ENCODE measurements at places on chromosomes 2 and 18. TPM values are rescaled to one million over a fixed set of nuclear protein-coding genes. Genes with fewer than 3 reads are reported as not detected.

M1AP gene
- not detected for total RNA-seq

DNA sequence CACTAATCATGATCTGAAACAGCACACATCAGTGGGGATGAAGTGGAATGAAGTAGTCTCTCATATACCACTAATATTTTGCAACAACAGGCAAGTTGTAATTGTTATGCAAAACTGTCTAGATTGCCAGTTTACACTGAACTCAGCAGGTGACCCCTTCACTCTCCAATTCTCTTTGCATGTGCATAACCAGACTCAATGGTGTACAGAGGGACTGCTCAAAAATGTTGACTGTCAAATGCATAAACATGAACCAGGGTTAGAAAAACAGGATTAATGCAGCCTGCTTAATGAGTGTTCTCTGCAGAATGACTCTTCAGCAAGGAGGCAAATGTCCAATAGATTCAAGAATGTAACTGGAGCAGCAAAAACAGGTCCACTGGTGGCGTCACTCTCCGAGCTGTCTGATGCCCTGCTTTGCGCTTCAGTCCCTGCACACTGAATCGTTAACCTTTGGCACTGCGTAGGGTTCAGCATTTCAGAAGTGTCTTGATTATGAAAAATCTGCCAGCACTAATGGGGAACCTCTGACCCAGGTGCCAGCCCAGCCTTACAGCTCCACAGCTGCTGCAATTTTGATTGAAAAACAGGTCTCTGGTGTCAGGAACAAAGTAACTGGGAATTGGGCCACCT lies 209.3 kb downstream of the TDRD15 start:
- H3K27ac ChIP-seq, result no peak overlapping the region
- H3K36me3 ChIP-seq, result no peaks in the 10 kb centered on the region
- H3K4me3 ChIP-seq, result no peak overlapping the region
- DNase-seq, result no peak
- H3K4me1 ChIP-seq, result no peaks in the 10 kb centered on the region

KCNE4 gene
- 11.0 TPM for total RNA-seq

DNA sequence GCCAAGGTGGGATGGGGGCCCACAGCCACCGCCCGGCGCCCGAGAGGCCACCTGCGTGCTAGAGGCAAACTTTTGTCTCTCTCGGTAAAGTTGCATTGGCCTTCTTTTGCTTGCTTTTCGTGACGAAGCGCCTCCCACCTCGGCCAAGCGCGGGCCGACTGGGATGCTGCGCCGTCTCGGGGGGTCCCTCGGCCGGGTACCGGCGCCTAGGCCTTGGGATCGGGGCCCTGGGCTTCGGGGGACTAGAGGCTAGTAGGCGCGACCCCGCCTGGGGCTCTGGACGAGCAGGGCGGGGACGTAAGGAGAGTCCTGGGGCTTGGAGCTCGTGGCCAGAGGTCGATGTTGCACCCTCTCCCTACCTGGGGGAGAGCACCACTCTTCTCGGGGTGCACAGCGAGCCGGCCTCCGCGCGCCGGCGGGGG lies 545 bp downstream of the GLI2 start:
- no peaks in the 10 kb centered on the region for H3K27me3 ChIP-seq
- H3K27ac ChIP-seq, result peak overlapping the region; percentile 89
- no peaks in the 10 kb centered on the region for H3K36me3 ChIP-seq
- DNase-seq, result peak; percentile 23

DNA sequence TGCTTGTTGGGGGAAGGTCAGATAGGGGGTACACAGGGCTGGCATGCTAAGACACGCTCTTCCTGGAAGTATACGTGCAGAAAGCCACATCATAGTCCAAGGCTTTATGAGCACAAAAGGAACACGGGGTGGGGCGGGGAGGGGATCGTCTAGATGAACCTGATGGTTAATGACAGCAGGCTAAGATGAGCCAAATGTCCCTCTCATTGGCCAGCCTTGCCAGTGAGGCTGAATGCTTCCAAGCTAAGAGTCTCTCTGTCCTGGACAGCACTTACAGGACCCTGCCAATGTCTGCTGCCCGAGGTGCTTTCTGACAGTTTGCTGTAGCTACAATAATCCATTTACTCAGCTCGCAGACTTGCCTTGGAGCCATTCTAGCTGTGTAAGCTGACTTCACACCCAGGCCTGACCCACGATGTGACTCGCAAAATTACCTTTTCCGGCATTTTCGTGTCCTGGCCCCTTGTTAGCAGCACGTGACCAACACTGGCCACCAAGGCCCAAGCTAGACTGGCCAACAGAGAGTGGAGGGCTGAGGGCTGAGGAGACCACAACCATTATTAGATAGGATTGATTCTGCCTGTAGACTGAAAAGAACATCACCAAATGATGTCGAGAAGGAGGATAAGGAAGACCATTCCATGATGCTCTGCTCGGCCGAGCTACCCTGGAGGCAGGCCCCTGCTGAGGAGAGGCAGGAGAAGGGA lies 84.2 kb downstream of the MALT1 start:
- H3K27ac ChIP-seq, result no peak overlapping the region
- DNase-seq, result no peak
- H3K27me3 ChIP-seq, result no peaks in the 10 kb centered on the region
- no peaks in the 10 kb centered on the region for H3K36me3 ChIP-seq

MLPH gene
- 8.2 TPM for total RNA-seq

DNA sequence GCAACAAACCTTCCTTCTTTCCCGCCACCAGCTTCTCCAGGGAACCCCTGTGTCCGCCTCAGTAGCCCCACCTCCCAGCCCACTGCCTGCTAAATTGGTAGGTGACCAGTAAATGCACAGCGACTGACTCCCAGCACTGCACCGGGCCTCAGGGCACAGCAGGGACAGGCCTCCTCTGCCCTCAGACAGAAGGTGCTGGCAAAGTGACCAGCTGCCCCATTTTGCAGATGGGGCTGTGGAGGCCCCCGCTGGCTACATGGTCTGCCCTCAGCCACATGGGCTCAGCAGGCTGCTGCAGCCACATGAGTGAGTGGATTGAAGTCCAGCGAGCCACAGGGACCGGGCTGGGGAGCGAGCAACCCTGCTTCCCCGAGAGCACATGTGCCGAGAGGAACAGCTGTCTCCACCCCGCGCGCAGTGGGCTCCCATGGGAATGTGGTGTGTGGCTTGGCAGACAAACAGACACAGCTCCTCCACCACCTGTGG lies 7.8 kb upstream of the NPPC start:
- no peak overlapping the region for H3K4me3 ChIP-seq
- H3K27me3 ChIP-seq, result peaks cover 16% of the 10 kb centered on the region
- no peaks in the 10 kb centered on the region for H3K4me1 ChIP-seq

DNA sequence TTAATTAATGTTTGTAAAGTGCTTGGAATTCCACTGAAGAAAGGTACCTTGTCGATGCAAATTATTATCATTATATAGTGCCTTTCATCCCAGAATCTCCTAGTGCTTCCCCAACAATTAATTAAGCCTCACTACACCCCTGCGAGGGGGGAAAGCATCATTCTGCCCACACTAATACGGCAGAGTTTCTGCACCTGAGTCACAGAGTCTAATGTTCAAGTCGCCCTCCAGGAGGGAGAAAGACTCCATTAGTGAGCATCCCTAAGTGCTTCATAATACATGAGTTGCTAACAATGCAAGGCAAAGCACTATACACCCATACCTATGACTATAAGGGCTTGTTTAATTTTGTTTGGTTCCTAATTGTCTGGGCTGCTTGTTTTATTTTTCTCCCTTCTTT lies 25.4 kb upstream of the NRP2 start:
- DNase-seq, result no peak
- H3K27ac ChIP-seq, result no peak overlapping the region
- H3K4me3 ChIP-seq, result no peak overlapping the region
- no peaks in the 10 kb centered on the region for H3K36me3 ChIP-seq
- H3K4me1 ChIP-seq, result peaks cover 20% of the 10 kb centered on the region

- H3K27me3 ChIP-seq, result no peaks in the 10 kb centered on the region
- no peaks in the 10 kb centered on the region for H3K36me3 ChIP-seq
- no peak for DNase-seq
Observed at GRCh38 chr2:179031731-179032408, 18.1 kb downstream of the CCDC141 start.

DNA sequence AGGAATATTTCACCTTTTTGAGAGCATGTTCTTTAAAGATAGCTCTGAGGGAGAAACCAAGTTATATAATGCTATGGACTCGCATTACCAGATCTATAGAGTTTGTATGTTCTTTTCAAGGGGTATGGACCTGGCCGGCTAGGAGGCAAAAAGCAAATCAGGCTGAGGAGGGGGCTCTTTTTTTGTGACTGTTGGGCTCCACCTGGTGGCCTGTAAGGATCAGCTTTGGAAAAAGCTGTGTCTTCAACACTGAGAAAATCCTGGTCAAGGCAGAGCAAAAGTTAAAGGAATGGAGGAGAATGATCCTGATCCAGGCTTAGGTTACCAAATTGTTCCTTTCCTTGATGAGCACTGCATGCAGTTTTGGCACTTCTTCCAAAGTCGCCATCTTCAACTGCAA lies 180.5 kb downstream of the DIS3L2 start:
- H3K27me3 ChIP-seq, result no peaks in the 10 kb centered on the region
- DNase-seq, result peak; percentile 18
- H3K4me1 ChIP-seq, result peaks cover 2% of the 10 kb centered on the region
- H3K36me3 ChIP-seq, result no peaks in the 10 kb centered on the region

- DNase-seq, result no peak
- no peaks in the 10 kb centered on the region for H3K4me1 ChIP-seq
- no peaks in the 10 kb centered on the region for H3K36me3 ChIP-seq
- H3K4me3 ChIP-seq, result no peak overlapping the region
- H3K27me3 ChIP-seq, result no peaks in the 10 kb centered on the region
- no peak overlapping the region for H3K27ac ChIP-seq
Observed at GRCh38 chr2:70014959-70015358, 53.5 kb upstream of the ASPRV1 start.

CROCC2 gene
- total RNA-seq, result 0.51 TPM

- DNase-seq, result no peak
- peaks cover 3% of the 10 kb centered on the region for H3K4me1 ChIP-seq
- no peak overlapping the region for H3K27ac ChIP-seq
- no peak overlapping the region for H3K4me3 ChIP-seq
Observed at GRCh38 chr2:46866770-46867246, 48.8 kb downstream of the MCFD2 start.

GRCh38 chr2:127847931-127848330 lies 10.0 kb downstream of the POLR2D start:
- no peak overlapping the region for H3K4me3 ChIP-seq
- no peaks in the 10 kb centered on the region for H3K4me1 ChIP-seq
- no peaks in the 10 kb centered on the region for H3K27me3 ChIP-seq
- DNase-seq, result no peak

- no peaks in the 10 kb centered on the region for H3K36me3 ChIP-seq
- no peak overlapping the region for H3K27ac ChIP-seq
- no peaks in the 10 kb centered on the region for H3K4me1 ChIP-seq
- no peak for DNase-seq
Observed at GRCh38 chr18:47075098-47075883, 39.9 kb upstream of the ELOA2 start.

DNA sequence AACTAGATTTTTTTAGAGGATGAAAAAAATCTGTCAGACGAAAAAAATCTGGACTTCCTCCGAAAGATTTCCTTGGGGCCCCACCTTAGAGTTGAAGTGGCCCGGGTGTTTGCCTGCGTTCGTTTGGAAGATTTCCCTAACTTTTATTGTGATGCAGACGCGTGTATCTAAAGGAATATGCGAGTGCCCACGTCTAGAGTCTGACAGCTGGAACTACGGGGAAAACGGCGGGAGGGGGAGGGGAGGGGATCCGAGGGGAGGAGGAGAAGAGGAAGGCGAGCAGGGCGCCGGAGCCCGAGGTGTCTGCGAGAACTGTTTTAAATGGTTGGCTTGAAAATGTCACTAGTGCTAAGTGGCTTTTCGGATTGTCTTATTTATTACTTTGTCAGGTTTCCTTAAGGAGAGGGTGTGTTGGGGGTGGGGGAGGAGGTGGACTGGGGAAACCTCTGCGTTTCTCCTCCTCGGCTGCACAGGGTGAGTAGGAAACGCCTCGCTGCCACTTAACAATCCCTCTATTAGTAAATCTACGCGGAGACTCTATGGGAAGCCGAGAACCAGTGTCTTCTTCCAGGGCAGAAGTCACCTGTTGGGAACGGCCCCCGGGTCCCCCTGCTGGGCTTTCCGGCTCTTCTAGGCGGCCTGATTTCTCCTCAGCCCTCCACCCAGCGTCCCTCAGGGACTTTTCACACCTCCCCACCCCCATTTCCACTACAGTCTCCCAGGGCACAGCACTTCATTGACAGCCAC lies 2.4 kb upstream of the SP9 start:
- no peaks in the 10 kb centered on the region for H3K36me3 ChIP-seq
- H3K4me1 ChIP-seq, result no peaks in the 10 kb centered on the region
- H3K27ac ChIP-seq, result no peak overlapping the region
- no peak for DNase-seq

DNA sequence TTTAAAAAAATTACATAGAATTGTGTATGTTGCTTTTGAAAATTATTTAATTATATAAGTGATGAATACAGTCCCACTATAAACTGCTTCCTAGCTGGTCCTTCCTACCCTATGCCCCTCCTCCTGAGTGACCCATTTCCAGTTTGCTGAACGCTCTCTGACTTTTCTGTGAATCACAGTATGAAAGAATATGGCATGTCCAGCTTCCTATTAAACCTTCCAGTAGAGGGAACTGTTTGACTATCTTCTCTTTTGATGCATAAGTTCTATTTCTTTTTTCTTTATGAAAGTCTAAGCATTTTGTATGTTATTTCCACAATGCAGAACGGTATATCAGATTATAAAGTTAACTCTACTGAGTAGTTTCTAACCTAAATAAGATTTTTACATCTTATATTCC lies 41.3 kb downstream of the PSMG2 start:
- peaks cover 8% of the 10 kb centered on the region for H3K4me1 ChIP-seq
- no peak overlapping the region for H3K4me3 ChIP-seq
- DNase-seq, result peak; percentile 84
- no peak overlapping the region for H3K27ac ChIP-seq
- no peaks in the 10 kb centered on the region for H3K27me3 ChIP-seq

GRCh38 chr18:55912919-55913318 lies 324.9 kb upstream of the TCF4 start:
- no peak for DNase-seq
- no peak overlapping the region for H3K4me3 ChIP-seq
- H3K36me3 ChIP-seq, result no peaks in the 10 kb centered on the region
- peaks cover 2% of the 10 kb centered on the region for H3K4me1 ChIP-seq

BOK gene
- total RNA-seq, result 42.4 TPM
